ENCODE measurements at places on chromosomes 11 and 22.

DNA sequence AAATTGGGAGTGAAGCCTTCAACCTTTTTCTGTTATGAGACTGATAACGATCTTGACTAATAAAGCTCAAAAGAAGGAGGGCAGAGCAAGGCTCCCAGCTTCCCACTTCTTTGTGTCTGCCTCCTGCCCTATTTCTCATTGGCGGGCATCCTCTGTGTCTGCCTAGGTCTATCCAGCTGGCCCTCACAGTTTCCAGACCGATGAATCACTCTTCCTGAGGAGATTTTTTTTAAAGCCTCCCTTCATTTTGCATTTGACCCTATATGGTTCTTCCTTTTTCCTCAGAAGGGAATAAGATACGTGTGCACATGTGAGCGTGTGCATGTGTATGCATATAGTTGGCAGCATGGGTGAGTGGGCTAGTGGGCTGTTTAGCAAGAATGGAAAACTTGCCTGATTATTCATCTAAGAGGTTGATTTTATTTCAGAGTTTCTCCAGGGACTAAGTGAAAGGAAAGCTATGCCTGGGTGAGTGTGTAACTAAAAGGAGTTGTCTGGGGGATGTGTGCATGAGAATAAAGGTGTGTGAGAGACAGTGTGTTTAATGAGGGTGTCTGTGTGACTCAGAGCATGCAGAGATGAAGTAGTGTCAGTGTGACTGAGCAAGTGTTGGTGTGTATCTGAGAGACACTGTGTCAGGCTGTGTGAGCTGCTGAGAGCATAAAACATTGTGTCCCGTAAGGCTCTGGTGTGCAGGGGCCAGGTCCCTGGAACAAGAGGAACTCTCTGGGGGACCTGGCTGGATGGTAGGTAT is 12.2 kb downstream of the PHLDB1 start:
- DNase-seq, result peak; percentile 90

GRCh38 chr11:22491555-22492225 is 133.9 kb downstream of the FANCF start:
- peak; percentile 70 for DNase-seq

DNA sequence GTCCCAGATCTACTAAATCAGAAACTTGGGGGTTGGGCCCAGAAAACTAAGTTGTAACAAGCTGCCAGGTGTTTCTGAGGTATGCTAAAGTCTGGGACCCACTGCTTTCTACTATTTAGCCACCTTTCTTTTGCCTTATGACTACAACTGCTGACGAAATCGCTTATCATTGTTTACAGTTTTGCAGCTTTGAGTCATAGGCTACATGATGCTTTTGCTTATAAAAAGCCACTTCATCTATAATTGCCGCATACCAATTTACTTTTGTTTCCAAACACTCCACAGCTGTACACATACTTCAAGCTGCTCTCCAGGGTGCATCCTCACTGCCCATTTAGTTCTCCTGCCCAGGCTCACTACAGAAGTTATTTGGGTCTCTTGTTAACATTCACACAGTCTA is 144.7 kb downstream of the ENTHD1 start:
- DNase-seq, result peak; percentile 48

DNA sequence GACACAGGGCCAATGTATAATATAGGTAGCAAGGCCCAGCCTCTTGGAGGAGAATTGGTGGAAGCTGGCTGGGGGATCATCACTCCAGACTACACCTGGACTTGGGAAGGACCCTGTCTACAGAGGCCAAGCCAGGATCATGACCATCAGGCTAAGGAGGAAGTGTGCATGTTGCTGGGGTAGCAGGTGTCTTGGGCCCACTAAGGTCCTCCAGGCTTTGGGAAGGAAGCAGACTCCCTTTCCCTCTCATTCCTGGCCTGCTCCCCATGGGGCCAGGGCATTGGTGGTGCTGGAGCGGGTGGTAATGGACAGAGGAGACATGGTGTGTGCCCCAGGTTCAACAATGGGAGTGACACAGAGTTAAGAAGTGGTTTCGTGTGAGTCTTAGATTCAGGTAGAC is 16.0 kb upstream of the TUB start:
- DNase-seq, result no peak

DNA sequence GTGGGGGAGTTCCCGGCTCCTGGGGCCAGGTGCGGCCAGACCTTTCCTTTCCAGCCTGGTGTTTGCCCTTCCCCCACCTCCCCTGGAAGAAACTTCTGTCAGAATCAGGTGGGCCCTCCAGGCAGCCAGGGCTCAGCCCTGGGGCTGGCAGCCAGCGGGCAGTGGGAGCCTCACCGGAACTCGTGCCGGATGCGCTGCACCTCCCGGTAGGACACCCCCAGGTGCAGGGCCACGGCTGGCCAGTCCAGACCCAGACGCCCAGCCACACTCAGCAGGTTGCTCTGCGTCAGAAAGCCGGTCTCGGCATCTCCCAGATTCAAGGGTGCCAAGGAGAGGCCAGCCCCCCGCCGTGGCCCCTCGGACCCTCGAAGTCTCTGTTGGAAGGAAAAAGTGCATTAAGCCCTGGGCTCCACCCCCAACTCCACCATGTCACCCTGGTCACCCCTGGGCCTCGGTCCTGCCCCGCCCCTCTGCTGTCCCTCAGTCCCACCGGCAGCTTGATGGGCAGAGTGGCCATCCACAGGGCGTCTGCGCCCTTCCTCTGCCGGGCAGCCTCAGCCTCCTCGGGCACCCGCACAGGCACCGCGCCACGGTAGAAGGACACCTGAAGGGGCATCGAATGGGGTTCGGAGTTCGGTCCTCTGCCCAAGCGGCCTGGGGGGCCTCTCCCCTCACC is 1.7 kb upstream of the SLC25A22 start:
- DNase-seq, result no peak

DNA sequence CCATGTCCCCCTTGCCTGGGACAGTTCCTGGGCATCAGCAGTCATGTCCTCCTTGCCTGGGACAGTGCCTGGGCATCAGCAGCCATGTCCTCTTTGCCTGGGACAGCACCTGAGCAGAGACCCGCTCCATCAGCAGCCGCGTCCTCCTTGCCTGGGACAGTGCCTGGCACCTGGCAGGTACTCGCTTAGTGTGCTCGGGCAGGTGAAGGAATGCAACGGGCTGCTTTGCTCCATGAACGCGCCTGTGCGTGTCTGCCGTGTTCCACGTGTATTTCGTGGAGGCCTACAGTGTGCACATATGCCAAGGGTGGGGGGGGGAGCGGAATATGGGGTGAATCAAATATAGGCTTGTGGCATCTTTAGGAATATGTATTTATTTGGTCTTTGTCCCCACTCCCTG is 1490.7 kb downstream of the TBC1D22A start:
- no peak for DNase-seq

GRCh38 chr11:99432677-99433076 is 411.9 kb downstream of the CNTN5 start:
- DNase-seq, result no peak

DNA sequence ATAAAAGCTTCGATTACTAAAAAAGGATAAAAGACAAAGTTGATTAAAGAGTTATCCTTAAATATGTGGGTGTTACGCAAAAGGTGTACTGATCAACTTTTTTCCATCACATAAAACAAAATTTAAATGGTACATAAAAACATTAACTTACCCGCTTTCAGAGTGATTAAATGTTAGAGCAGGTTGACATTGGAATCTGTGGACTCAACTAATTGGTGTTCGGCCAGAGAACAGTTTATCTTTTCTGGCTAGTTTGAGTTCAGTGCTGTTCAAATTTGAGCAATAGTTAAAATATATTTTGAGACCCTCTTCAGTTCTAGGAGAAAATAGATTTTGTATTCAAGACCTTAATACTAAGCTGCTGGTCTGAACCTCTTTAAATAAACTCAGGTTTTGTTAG is 56.1 kb downstream of the ATM start:
- no peak for DNase-seq

All from fibroblast of gingiva (primary cell).